ENCODE measurements at places on chromosomes 1 and 21. TPM values are rescaled to one million over a fixed set of nuclear protein-coding genes. Genes with fewer than 3 reads are reported as not detected.

DNA sequence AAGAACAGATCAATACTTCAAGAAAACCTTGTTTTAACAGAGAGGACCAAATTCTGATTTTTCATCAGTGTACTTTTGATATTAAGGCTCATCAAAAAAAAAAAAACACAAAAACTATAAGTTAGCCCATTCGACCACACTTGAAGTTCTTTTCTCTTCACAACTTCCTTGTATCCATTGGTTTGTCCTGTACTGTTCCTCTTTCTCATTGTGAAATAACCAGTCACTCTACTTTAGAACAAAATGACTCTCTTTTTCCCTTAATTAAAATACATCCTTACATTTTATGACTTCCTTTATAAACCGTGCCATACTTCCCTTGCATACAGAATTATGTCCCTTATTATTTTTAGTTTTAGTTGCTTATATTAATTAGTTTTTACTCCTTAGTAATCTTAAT, 8.4 kb downstream of the QSOX1 start:
- no peak for DNase-seq

DNA sequence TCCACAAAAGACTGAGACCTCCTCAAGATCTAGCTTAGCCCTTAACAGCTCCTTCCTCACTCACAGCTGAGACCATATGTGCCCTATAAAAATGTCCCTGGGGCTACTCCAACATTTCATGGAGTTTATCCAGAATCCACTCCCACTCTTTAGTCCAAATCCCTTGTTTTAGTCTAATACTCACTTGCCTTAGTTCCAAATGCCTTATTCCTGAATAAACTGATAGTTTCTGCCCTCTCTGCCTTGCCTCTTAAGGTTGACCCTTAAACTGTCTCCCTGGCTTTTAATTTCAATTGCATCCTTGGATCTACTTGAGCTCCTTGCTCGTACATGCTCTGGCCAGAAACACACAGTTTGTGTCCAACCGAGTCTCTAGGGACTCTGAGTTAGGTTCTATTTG, 47.3 kb upstream of the LYPLAL1 start:
- peak; percentile 36 for DNase-seq

SH3BGR gene
- 89.1 TPM for total RNA-seq

- no peak for DNase-seq
Measured at GRCh38 chr1:19866758-19867157, 15.4 kb upstream of the OTUD3 start.

RGS8 gene
- not detected for total RNA-seq

DNA sequence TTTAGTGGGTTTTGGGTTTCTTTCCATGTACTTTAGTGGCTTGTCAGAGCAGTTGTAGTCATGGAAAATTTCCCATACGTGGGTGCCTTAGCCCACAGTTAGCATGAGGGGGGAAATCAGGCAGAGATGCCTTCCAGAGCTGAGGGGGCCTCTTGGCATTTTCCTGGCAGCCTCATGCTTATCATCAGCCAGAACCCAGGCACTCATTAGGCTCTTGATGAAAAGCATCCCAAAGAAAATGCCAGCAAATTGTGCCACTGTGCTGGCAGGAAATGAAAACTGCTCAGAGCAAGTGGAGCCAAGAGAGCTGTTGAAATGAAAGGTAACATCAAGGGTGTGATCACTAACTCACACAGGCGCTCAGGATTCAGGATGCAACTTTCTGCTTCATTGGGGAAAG, 128.0 kb downstream of the TNNI3K start:
- DNase-seq: peak; percentile 34

DNA sequence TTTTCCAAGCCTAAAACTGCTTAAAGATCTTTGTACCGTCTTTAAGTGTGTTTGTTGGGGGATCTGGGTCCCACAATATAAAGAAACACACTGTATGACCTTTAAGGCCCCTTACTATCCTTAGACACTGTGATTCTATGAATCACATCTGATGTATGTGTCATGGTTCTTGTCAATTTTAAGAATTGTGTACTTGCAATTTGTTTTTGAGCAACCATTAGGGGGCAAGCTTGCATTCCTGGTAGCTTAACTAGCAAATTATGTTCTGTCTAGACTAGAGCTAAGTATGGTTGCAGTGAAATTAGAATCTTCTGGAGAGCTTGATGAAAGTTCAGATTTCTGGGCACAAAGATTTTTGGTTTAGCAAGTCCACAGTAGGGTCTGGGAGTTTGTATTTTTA, 219.5 kb downstream of the TPR start:
- no peak for DNase-seq

- DNase-seq: peak; percentile 62
Measured at GRCh38 chr21:41952568-41953248, 1.1 kb downstream of the C2CD2 start.

TDRD5 gene
- total RNA-seq: not detected

GRCh38 chr1:161082483-161082882, 6.9 kb downstream of the NECTIN4 start:
- DNase-seq: no peak

GRCh38 chr1:229070168-229070567, 200.7 kb upstream of the RAB4A start:
- DNase-seq: peak; percentile 86

- DNase-seq: no peak
Measured at GRCh38 chr1:199291022-199291740, 652.3 kb downstream of the PTPRC start.

- DNase-seq: no peak
Measured at GRCh38 chr1:233677690-233678354, 63.9 kb downstream of the KCNK1 start.

- DNase-seq: no peak
Measured at GRCh38 chr1:61538228-61538627, 186.7 kb downstream of the TM2D1 start.

- DNase-seq: no peak
Measured at GRCh38 chr1:183147735-183148134, 38.3 kb upstream of the LAMC2 start.

CLDN17 gene
- not detected for total RNA-seq

- DNase-seq: no peak
Measured at GRCh38 chr1:150151291-150152181, 1.8 kb downstream of the PLEKHO1 start.

TBX15 gene
- total RNA-seq: 2.0 TPM

DNA sequence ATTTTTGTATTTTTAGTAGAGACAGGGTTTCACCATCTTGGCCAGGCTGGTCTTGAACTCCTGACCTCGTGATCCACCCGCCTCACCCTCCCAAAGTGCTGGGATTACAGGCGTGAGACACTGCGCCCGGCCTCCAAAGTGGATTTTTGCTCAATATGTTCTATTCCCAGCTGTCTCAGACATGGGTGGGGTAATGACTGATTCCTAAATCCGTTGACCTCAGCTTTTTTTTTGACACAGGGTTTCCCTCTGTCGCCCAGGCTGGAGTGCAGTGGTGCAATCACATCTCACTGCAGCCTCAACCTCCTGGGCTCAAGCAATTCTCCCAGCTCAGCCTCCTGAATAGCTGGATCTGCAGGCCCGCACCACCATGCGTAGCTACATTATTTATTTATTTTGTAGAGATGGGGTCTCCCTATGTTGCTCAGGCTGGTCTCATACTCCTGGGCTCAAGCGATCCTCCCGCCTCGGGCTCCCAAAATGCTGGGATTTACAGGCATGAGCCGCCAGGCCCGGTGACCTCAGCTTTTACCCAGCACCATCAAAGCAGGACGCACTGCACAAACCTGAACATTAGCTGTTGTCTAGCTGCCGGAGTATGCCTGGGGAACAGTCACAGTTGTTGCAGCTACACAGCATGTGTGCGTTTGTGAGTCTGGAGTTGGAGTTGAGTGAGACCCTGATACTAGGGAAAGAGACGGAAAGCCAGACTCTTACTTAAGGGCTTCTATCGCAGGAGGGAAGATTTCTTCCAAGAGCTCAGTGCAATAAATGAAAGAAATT, 43.7 kb upstream of the PSEN2 start:
- no peak for DNase-seq

DIO1 gene
- total RNA-seq: not detected
